ENCODE measurements at places on chromosomes 5 and 9. TPM values are rescaled to one million over a fixed set of nuclear protein-coding genes. Genes with fewer than 3 reads are reported as not detected.

Gene FAM200C
- 7.2 TPM for total RNA-seq

Gene SHROOM1
- total RNA-seq, result 7.0 TPM

Gene MRNIP
- 15.2 TPM for total RNA-seq

Gene IFNA13
- total RNA-seq, result not detected

Gene TMEM38B
- 17.7 TPM for total RNA-seq

Gene IL17B
- 0.26 TPM for total RNA-seq

Gene TLE1
- 34.3 TPM for total RNA-seq

Gene CARTPT
- not detected for total RNA-seq

Gene TERT
- not detected for total RNA-seq
